CD8-positive, alpha-beta T cell (primary cell): ENCODE measurements at places on chromosomes 1 and 21. TPM values are rescaled to one million over a fixed set of nuclear protein-coding genes. Genes with fewer than 3 reads are reported as not detected.

The SH3GLB1 gene
- total RNA-seq: 47.5 TPM

The AMY1A gene
- total RNA-seq: not detected

The MEGF6 gene
- total RNA-seq: 42.8 TPM

DNA sequence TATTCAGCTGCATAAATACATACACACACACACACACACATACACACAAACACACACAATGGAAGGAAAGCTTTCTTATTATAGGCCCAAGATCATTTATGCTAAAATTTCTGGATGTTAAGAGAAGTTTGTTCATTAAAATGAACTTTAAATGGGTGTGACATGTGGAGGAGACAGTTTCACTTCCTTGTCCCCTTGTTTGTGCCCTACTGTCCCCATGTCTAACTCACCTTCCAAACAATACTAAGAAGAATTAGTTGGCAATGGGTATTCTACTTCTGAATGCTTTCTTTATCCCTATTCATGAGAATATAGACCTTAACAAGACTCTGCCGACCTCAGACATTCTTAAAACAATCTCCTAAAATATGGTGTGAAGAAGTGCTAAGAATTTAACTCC is 63.5 kb upstream of the NRIP1 start:
- no peak for DNase-seq

DNA sequence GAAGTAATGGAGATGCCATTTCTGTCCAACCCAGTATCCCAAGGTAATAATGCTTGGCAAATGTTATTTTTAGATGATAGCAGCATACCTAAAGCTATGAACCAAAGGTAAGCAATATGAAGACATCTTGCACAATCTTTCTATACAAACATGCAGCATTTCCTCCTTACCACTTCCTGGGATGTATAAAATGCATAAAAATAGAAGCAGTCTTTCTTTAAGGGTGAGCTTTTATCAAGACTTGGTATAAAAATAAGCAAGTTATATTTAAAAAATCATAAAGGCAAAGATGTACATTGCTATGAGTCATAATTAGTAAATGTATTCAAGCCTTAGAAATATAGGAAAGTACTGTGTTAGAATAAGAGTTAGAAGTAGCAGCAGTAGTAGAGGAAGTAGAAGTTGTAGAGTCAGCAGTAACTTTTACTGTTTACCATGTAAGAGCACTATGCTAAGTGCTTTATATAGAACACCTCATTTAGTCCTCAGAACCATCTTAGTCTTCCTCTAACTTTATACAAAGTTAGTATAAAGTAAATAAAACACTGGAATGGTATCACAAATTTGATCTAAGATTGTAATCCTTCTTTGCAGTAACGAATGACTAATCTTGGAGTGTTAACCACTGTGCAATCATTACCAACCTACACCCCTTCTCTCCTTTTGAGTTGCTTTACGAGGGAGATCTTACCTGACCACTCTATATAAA is 371.3 kb downstream of the VAV3 start:
- no peak for DNase-seq

GRCh38 chr1:44035726-44036408 is 4.6 kb upstream of the SLC6A9 start:
- DNase-seq: no peak

DNA sequence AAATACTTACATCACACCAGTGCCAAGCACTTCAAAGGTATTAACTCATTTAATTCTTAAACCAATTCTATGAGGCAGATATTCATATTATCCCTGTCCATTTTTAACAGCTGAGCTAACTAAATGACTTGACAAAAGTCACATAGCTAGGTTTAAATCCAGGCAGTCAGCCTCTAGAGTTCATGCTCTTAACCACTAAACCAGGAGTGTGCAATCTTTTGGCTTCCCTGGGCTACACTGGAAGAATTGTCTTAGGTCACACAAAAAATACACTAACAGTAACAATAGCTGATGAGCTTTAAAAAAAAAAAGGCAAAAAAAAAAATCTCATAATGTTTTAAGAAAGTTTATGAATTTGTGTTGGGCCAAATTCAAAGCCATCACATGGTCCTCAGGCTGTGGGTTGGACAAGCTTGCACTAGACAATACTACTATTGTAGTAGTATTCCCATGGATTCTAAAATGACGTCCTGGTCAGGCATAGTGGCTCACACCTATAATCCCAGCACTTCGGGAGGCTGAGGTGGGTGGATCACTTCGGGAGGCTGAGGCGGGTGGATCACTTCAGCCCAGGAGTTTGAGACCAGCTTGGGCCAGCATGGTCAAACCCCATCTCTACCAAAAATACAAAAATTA is 10.0 kb downstream of the UBR4 start:
- DNase-seq: no peak

DNA sequence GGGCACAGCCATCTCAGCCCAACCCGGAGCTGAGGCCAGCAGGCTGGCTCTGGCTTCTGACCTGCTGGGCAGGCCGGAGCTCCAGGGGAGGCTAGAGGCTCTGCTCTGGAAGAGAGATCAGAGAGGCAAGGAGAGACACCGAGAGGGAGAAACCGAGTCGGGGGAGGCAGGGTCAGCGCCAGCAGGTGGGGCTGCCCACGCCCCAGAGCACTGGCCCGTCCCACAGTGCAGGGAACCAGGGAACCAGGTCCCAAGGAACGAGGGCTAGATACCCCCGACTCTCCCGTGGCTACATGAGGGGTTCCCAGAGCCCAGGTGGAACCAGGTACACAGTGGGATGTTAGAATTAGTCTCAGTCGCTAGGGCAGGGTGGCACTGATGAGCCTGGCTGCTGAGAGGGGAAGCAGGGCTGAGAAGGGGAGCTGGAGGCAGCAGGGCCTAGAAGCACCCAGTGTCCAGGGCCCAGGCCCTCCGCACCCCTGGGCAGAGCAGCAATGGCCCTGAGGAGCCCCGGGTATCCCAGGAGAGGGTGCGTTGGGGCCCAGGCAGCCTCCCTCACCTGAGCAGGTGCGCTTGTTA is 2.1 kb downstream of the MASP2 start:
- no peak for DNase-seq

DNA sequence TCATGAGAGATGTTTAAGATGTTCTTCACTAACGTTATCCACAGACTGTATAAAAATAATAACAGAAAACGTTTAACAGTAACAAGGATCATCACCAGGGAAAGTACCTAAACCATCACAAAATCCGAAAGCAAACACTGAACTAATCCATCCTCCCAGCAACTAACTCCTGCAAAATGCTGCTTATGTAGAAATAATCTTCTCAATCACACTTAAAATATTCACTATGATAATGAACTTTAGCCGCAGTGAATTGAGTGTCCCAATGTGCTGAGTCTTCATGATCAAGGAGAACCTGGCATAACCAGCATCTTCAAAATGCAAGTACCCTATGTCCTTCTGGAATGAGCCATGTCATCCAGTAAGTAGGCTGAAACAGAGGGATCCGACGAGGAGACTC is 166.1 kb downstream of the LTN1 start:
- no peak for DNase-seq
